Right ventricle myocardium inferior (tissue), 1 donor: ENCODE measurements at places on chromosomes 4 and X. TPM values are rescaled to one million over a fixed set of nuclear protein-coding genes. Genes with fewer than 3 reads are reported as not detected.

Gene MAGEC2
- total RNA-seq: not detected

Gene AMTN
- total RNA-seq: not detected

Gene STK32B
- total RNA-seq: 0.89 TPM

Gene STATH
- total RNA-seq: not detected

Gene FAM149A
- 13.9 TPM for total RNA-seq

Gene CENPU
- total RNA-seq: 1.8 TPM

Gene GPR34
- 10.0 TPM for total RNA-seq

Gene GAGE2A
- not detected for total RNA-seq

Gene SLITRK2
- 0.35 TPM for total RNA-seq

Gene NLGN3
- total RNA-seq: 0.49 TPM

Gene SPATA4
- not detected for total RNA-seq

Gene MGAT4D
- total RNA-seq: not detected

Gene SORBS2
- total RNA-seq: 828 TPM

Gene CPE
- total RNA-seq: 56.2 TPM

Gene LEF1
- total RNA-seq: 0.32 TPM

Gene LETM1
- total RNA-seq: 39.8 TPM

Gene RS1
- total RNA-seq: not detected

Gene MAGEA8
- total RNA-seq: not detected
